Kidney epithelial cell (primary cell): ENCODE measurements at places on chromosomes 1 and 21. TPM values are rescaled to one million over a fixed set of nuclear protein-coding genes. Genes with fewer than 3 reads are reported as not detected.

Gene MATN1
- 0.04 TPM in 1 of 2 replicates, not detected in the other for total RNA-seq

Gene RAB3B
- 35.9 and 36.8 TPM in 2 replicates for total RNA-seq

Gene TDRD5
- total RNA-seq: 0.34 and 0.54 TPM in 2 replicates

Gene HORMAD1
- not detected in 2 replicates for total RNA-seq

Gene PODN
- total RNA-seq: not detected in 2 replicates

Gene CRP
- not detected in 2 replicates for total RNA-seq

Gene CAMK1G
- 0.14 and 0.21 TPM in 2 replicates for total RNA-seq

Gene NUCKS1
- total RNA-seq: 63.9 and 72.6 TPM in 2 replicates

Gene HEYL
- total RNA-seq: 3.4 and 4.8 TPM in 2 replicates

Gene VWA5B1
- total RNA-seq: 0.14 TPM in 1 of 2 replicates, not detected in the other

Gene LCE3E
- not detected in 2 replicates for total RNA-seq

Gene BRDT
- total RNA-seq: not detected in 2 replicates

Gene TTC22
- total RNA-seq: 5.3 and 5.7 TPM in 2 replicates

Gene ANKRD65
- total RNA-seq: 1.4 and 1.6 TPM in 2 replicates

Gene LIPI
- total RNA-seq: not detected in 2 replicates

Gene ZNF593OS
- not detected in 2 replicates for total RNA-seq

Gene INTS7
- total RNA-seq: 11.7 and 14.6 TPM in 2 replicates

Gene SLC16A4
- 15.4 and 25.4 TPM in 2 replicates for total RNA-seq
